Cardiac ventricle fibroblast (primary cell): ENCODE measurements at places on chromosomes 13 and 19. TPM values are rescaled to one million over a fixed set of nuclear protein-coding genes. Genes with fewer than 3 reads are reported as not detected.

MRPL57 gene
- 19.1 and 19.3 TPM in 2 replicates for total RNA-seq

ZNF726 gene
- 1.8 TPM in 1 of 2 replicates, not detected in the other for total RNA-seq

GJB2 gene
- total RNA-seq, result not detected in 2 replicates

BIVM gene
- 15.2 and 15.9 TPM in 2 replicates for total RNA-seq

SWSAP1 gene
- total RNA-seq, result 1.2 and 1.6 TPM in 2 replicates

TSKS gene
- total RNA-seq, result 0.25 and 1.1 TPM in 2 replicates
